Activated CD4-positive, alpha-beta memory T cell treated with anti-CD3 and anti-CD28 coated beads, Interleukin-2, amount 10 ng/mL, durations not matched to agents 7 days and 5 days (primary cell): ENCODE measurements at places on chromosomes 3 and 15. TPM values are rescaled to one million over a fixed set of nuclear protein-coding genes. Genes with fewer than 3 reads are reported as not detected.

CTXN2 gene
- total RNA-seq, result not detected

ITPKA gene
- total RNA-seq, result 0.48 TPM

TBL1XR1 gene
- total RNA-seq, result 187 TPM

CPLX3 gene
- not detected for total RNA-seq

FGD5 gene
- not detected for total RNA-seq

SCAMP5 gene
- 0.60 TPM for total RNA-seq

FMN1 gene
- total RNA-seq, result 0.15 TPM
